ENCODE measurements at places on chromosomes 16 and 17. TPM values are rescaled to one million over a fixed set of nuclear protein-coding genes. Genes with fewer than 3 reads are reported as not detected.

The C17orf50 gene
- total RNA-seq, result 0.74 TPM

- no peaks in the 10 kb centered on the region for H3K27me3 ChIP-seq
- no peaks in the 10 kb centered on the region for H3K4me1 ChIP-seq
- H3K36me3 ChIP-seq, result no peaks in the 10 kb centered on the region
- no peak overlapping the region for H3K27ac ChIP-seq
Observed at GRCh38 chr16:70756071-70756470, 44.9 kb downstream of the VAC14 start.

DNA sequence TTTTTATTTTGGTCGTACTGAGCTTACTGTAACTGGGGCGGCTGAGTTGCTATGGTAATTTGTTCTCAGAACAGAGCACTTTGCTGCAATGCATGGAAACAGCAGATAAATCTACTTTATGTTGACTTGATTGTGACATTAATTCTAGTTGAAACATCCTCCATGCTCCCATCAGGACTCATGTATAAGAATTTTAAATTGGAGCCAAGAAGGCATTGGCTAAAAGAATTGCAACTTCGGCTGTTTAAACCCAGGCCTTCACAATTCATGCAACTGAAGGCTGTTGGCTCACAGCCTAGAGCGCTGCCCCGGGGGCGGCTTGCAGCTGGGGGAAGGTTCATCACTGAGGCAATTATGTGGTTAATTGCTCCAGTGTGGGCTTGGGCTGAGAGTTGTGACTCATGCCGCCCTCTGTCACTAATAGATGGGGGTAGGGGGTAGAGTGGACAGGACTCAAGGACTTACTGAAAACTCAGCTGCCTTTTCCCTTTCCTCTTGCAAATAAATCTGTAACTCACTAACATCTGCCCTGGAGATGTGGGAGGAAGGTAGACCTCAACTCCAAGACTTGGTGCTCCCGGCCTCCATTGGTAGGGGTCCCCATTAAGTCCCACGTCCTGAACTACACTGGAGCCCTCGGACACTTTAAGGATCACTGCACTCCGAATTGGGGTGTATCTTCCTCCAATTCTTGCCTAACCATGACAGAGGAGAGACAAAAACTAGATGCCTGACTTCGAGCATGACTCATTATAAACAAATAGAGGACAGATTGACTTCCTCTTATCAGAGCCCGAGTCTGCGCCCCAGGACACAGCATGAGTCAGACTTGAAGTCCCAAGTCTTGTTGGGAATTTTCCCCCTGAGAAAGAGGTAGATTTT lies 37.5 kb downstream of the ERCC4 start:
- no peaks in the 10 kb centered on the region for H3K36me3 ChIP-seq
- H3K4me3 ChIP-seq, result no peak overlapping the region
- no peaks in the 10 kb centered on the region for H3K27me3 ChIP-seq
- H3K4me1 ChIP-seq, result peaks cover 5% of the 10 kb centered on the region

The CD300E gene
- 0.07 TPM for total RNA-seq

DNA sequence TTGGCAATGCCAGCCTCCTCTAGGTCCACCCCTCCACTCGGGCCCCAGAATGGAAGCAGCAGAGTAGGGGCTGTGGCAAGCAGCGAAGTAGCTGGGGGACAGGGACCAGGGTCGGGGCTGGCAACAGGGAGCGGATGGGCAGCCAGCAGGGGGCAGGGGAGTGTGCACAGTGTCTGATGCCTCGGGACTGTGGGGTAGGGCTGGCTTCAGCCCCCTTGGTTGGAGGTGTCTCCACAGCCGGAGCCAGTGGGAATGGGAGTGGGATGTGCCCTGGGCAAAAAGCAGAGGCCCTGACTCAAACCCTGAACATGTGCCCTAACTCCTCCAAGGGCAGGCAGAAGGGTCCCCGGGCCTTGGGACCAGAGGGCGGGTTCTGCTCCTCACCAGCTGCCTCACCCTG lies 18.5 kb upstream of the ARHGAP27 start:
- H3K27ac ChIP-seq, result no peak overlapping the region
- no peaks in the 10 kb centered on the region for H3K4me1 ChIP-seq
- no peaks in the 10 kb centered on the region for H3K36me3 ChIP-seq
- DNase-seq, result no peak
- H3K27me3 ChIP-seq, result no peaks in the 10 kb centered on the region

The TMEM235 gene
- 2.0 TPM for total RNA-seq

DNA sequence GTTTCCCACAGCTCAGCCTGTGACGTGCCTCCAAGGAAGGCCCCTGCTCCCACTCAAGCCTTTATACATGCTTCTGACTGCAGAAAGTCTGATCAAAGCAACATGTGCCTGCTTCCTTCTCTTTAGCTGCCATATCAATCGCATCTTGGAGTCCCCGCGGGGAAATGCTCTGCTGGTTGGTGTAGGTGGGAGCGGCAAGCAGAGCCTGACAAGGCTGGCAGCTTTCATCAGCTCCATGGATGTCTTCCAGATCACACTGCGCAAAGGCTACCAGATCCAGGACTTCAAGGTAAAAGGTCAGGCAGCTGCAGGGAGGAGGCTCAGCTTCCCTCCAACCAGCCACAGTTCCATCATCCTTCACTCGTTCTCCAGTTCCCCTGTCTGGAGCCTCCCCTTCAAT lies 189.7 kb downstream of the ZNF18 start:
- H3K27me3 ChIP-seq, result no peaks in the 10 kb centered on the region
- H3K4me1 ChIP-seq, result peaks cover 14% of the 10 kb centered on the region

DNA sequence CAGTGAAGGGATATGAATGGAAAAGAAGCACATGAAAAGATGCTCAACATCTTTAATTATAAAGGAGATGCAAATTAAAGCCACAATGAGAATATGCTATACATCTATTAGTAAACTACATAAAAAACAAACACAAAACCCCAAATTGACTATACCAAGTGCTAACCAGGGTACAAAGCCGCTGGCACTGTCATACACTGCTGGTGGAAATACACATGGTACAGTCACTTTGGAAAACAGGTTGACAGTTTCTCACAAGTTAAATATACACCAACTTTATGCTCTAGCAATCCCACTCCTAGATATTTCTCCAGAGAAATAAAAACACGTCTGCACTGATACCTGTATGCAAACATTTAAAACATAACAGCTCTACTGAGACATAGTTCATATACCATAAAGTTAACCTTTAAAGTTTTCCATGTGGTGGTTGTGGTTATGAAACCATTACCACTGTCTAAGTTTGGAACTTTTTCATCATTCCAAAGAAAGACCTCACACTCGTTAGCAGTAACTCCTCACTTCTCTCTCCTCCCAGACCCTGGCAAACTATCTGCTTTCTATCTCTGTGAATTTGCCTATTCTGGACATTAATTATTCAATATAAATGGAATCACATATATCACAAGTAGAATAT lies 42.7 kb downstream of the ADGRG5 start:
- no peaks in the 10 kb centered on the region for H3K36me3 ChIP-seq
- H3K4me3 ChIP-seq, result no peak overlapping the region
- no peak for DNase-seq
- H3K4me1 ChIP-seq, result no peaks in the 10 kb centered on the region

DNA sequence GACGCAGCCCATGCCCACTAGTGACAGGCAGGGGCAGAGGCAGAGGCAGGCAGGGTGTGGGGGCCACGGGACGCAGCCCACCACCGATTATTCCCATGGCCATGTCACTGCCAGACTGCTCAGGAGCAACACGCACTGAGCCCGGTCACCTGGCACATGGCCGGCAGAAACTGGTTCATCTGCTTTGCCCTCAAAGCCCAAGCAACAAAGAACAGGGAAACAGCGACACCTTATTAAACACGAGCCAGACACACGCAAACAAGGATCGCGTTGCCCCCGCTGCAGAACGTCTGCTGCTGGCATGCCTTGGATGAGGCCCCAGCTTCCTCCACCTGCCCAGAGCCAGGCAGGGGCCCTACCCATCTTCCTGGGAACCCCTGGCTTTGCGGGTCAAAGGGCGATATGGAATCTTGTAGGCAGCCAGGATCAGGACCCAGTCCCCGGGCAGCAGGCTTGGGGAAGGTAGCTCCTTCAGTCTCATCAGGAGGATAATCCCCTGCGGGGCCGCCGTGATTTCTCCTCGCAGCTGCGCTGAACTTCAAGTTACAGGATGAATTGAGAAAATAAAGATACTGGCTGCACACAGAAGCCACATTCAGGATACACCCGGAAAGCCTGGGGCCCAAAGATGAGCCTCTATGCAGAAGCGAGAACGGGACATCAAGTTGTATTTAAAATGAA lies 4.8 kb downstream of the TBC1D16 start:
- no peak for DNase-seq
- no peak overlapping the region for H3K4me3 ChIP-seq
- H3K27ac ChIP-seq, result no peak overlapping the region
- H3K36me3 ChIP-seq, result no peaks in the 10 kb centered on the region

- H3K4me3 ChIP-seq, result no peak overlapping the region
- no peak overlapping the region for H3K27ac ChIP-seq
- H3K36me3 ChIP-seq, result no peaks in the 10 kb centered on the region
- H3K27me3 ChIP-seq, result no peaks in the 10 kb centered on the region
- DNase-seq, result no peak
Observed at GRCh38 chr17:18988546-18989173, 15.9 kb downstream of the FAM83G start.

- DNase-seq, result no peak
- H3K27me3 ChIP-seq, result no peaks in the 10 kb centered on the region
- no peak overlapping the region for H3K27ac ChIP-seq
Observed at GRCh38 chr17:10121971-10122707, 76.3 kb downstream of the GAS7 start.

GRCh38 chr16:67883872-67884261 lies 818 bp upstream of the NRN1L start:
- H3K36me3 ChIP-seq, result peaks cover 26% of the 10 kb centered on the region
- H3K27ac ChIP-seq, result no peak overlapping the region
- peak; percentile 59 for DNase-seq

DNA sequence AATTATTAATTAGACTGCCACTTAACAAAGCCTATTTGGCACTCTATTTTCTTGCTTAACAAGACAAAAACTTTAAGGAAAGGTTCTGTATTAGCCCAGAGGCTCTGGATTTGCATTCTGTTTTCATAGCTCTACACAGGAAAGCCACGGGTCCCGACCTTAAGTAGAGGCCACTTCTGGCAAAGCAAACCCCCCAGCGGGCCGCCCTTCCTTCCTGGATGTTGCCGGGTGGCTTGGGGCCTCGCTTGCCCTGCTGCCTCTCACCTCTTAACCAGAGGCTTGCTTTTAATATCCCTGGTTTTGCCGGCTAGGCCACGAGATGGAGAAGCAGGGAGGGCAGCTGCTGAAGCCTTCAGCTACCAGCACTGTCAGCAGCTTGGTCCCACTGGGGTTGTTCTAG lies 4.4 kb downstream of the RTN4RL1 start:
- no peaks in the 10 kb centered on the region for H3K36me3 ChIP-seq
- DNase-seq, result no peak
- H3K27me3 ChIP-seq, result peaks cover 10% of the 10 kb centered on the region
- no peak overlapping the region for H3K27ac ChIP-seq

The TBC1D3C gene
- 4.0 TPM for total RNA-seq

The TEX19 gene
- total RNA-seq, result 0.51 TPM

The MT1G gene
- not detected for total RNA-seq

DNA sequence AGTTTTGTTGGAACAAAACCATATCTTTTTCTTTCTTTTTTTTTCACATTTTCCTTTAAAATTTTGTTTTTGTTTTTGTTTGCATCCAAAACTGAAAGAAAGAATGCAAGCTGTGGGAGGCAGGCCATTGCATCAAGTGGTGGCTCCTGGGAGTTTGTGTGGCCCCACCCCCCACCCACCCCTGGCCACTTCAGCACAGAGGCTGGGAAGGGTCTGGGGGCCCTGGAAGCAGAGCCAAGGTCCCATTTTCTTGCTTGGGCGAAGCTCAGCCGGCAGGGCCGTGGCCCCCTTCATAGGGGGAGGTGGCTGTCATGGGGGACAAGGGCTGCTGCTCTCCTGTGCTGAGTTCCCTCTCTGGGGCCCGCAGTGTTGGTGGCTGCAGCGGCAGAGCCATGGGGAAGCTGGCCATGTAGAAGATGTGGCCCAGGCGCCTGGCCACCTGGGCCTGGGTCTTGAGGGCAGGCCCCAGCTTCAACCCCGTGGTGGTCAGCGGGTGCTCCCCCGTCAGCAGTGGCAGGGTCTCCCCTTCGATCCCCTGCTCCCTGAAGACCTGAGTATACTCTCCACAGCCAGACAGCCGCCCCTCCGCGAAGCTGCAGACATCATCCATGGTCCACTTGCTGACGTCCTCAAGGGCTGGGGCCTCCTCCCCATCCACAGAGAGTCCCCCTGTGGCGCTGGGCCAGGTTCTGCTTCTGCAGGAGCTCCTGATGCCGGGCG lies 19.8 kb downstream of the PAFAH1B1 start:
- no peaks in the 10 kb centered on the region for H3K36me3 ChIP-seq
- no peaks in the 10 kb centered on the region for H3K27me3 ChIP-seq
- no peak overlapping the region for H3K4me3 ChIP-seq
- H3K4me1 ChIP-seq, result no peaks in the 10 kb centered on the region
- H3K27ac ChIP-seq, result no peak overlapping the region

The GP2 gene
- not detected for total RNA-seq

The PCGF2 gene
- 21.7 TPM for total RNA-seq

- no peaks in the 10 kb centered on the region for H3K36me3 ChIP-seq
- peaks cover 21% of the 10 kb centered on the region for H3K4me1 ChIP-seq
- no peak overlapping the region for H3K4me3 ChIP-seq
- DNase-seq, result no peak
- H3K27me3 ChIP-seq, result no peaks in the 10 kb centered on the region
Observed at GRCh38 chr17:42514867-42515266, 21.2 kb upstream of the NAGLU start.

DNA sequence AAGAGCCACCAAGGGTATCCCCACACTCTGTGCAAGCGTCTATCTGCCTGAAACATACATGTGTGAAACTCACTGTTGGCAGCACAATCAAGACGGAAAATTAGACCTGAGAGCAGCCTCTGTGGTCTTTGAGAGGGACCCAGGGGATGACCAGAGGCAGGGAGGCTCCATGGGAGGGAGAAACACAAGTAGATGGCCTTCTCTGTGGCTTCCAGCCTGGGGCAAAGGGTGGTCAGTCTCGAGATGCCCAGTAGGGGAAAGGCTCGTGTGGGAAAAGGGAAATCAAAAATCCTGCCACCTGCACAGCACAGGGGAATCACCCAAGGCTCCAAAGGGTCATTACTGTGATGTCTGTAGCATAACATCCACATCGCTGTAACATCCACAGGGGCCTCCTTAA lies 823.3 kb downstream of the KCNJ18 start:
- no peaks in the 10 kb centered on the region for H3K36me3 ChIP-seq
- H3K4me3 ChIP-seq, result no peak overlapping the region
- H3K27ac ChIP-seq, result no peak overlapping the region
- H3K4me1 ChIP-seq, result no peaks in the 10 kb centered on the region
- no peaks in the 10 kb centered on the region for H3K27me3 ChIP-seq

The CAMKK1 gene
- 9.9 TPM for total RNA-seq

The BAIAP3 gene
- 7.4 TPM for total RNA-seq

DNA sequence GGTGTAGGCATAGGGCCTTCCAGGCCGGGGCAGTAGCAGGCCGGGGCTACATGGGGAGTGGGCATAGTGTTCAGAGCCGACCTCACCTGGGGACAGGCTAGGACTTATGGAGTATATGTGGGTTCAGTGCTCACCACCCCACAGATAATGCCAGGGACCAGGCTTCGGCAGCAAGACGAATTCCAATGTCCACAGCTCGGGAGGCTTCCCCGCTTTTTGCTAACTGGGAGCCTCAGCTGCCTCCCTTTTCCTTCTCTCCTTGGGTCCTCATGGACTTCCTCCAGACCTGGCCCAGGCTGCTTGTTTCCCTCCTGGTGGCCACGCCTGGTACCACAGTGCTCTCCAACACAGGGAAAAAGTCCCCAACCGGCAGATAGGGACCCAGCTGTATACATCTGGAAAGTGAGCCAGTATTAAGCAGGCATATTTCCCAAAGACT lies 20.1 kb upstream of the SLC46A1 start:
- no peaks in the 10 kb centered on the region for H3K36me3 ChIP-seq
- no peak overlapping the region for H3K27ac ChIP-seq
- H3K27me3 ChIP-seq, result no peaks in the 10 kb centered on the region
- no peak overlapping the region for H3K4me3 ChIP-seq
